PC-9 (cell line): ENCODE measurements at places on chromosomes 1 and 21.
A peak's percentile ranks its signal among the peaks of the same experiment; 100 is the strongest.

DNA sequence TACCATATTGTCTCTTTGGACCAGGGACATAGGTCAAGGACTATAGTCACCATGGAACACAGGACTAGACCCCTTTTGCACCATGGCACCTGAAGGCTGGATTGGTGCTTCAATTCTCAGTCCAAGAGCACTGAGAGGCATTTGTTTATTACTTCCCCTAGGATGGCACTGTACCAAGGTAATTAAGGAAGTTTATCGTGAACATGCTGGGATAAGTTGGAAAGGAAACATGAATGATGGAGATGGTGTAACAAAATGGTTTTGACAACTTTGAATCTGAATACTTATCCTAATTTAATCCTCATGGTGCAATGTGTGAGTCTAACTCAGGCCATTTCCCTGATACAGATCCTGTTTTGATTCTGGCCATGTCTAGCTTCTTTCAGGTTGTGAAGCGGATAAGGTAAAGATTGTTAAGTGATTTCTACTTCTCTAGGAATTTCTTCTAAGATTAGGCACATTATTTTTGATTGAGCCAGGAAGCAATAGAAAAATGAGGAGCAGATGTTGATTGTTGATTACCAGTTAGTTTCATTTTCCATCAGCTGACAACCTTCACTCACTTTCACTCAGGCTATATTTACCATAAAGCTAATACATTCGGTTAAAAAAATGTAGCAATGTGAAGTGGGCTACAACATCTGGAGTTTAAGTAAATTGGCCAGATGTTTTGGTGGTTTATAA, 37.3 kb upstream of the SIPA1L2 start:
- no peak for DNase-seq

DNA sequence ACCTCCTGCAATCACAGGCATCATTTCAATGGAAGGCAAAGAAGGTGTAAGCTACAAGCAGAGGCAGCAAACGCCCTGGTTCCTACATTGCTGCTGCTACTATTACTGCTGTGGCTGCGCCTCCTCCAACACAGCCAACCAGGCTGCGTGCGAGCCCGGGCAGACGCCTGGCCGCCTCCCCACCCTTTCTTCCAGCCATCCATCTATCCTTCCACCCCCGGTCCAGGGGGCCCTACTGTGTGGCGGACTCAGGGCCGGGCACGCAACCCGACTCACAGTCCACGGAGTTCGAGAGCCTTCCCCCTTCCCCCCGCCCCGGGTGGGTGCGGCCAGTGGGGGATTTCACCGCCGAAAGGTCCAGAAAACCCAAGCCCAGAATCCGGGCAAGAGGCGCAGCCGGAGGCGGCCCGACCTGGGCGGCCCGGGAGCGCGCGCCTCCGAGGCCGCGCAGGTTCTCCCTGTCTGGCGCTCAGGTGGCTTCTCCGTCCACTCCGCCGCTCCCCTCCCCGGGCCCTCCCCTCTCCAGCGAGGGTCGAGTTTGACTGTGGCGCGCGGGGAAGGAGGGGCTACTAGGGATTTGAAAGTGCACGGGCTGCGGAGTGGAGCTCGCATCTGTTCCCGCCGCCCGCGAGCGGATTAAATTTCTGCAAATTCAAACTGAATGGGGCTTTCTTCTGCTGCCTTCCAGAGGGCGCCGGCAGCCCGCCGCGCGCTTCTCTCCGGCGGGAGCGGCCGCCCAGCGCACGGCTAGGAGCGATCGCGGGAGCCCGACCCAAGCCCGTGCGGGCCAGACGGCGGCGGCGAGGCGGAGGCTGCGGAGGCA, at the start of gene HUNK:
Gene HUNK (plus strand): TSS at position 569 of the 823 bp plus-strand sequence. CDS start 655 bp downstream, outside the sequence.
- no peak for DNase-seq

DNA sequence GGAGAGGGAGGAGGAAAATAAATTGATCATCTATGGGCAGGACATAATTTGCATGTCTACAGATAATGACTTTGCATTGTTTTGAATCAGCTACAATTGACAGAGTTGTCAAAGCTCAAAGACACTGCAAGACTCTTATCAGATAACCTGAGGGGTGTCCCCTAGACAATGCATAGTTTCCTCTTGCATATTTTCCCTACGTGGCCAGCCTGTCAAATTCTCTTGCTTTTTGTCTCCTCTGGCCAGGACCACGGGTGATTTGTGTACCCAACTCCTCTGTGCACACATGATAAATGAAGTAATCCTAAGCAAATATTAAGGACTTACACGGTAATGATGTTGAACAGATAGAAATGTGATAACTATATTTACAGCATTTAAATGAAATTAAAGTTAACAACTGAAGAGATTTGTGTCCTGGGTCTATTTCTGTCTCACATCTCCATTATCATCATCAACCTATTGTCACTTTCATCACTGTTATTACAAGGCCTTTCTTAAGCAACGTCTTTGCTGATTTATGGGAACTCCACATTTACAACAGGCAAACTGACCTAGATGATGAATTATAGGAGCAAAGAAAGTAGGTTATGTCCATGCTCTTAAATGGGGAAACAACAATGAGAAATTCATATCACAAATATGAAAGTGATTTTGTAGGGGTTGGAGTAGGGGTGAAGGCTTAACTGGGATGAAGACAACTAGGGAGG, 18.8 kb downstream of the BATF3 start:
- DNase-seq = no peak

DNA sequence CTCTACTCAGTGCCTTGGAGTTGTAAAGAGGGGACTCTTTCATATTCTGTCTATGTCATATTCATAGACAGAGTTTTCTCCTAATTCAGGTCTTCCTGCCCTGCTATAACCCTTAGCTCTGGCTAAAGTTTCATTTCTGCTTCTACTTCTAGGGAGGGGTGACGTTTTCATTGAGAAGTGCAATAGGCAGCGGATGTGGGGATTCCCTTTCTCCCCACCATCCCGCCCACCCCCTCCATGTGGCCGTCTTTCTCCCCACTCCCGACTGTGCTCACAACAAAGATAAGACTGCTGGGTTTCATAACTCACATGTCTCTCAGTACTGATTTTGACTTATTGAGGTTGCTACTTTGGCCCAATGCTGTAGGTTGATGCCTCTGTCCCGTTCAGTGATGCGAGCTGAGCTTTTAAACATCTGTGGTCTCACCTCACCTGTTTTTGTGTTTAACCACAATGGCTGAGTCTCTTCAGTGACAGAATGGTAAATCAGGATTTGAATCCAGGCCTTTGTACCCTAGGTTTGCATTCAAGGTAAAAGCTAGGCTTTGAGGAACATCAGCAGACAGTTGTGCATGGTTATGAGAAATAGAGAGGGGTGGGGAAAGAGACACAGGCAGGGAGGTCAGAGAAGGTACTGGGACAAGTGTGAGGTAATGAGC, 7.8 kb upstream of the KIF14 start:
- no peak for DNase-seq

GRCh38 chr1:40034869-40035268, 5.7 kb upstream of the CAP1 start:
- DNase-seq = no peak

DNA sequence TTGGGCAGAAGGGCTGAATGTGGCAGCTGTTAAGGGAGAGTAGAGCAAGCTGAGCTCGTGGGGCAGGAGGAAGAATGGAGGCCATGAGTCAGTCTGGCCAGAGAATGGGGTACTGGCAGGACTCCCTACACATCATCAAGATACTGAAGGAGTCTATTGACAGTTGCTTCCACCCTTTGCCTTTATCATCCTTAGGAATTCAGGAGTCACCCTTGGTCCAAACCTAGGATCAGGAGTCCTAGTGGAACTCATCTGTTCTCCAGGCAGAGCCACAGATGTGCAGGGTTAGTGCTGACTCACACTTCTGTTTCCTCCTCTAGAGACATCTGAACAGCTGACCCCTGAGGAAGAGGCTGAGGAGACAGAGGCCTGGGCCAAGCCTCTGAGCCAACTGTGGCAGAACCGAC, 18.7 kb upstream of the ST3GAL3 start:
- no peak for DNase-seq

DNA sequence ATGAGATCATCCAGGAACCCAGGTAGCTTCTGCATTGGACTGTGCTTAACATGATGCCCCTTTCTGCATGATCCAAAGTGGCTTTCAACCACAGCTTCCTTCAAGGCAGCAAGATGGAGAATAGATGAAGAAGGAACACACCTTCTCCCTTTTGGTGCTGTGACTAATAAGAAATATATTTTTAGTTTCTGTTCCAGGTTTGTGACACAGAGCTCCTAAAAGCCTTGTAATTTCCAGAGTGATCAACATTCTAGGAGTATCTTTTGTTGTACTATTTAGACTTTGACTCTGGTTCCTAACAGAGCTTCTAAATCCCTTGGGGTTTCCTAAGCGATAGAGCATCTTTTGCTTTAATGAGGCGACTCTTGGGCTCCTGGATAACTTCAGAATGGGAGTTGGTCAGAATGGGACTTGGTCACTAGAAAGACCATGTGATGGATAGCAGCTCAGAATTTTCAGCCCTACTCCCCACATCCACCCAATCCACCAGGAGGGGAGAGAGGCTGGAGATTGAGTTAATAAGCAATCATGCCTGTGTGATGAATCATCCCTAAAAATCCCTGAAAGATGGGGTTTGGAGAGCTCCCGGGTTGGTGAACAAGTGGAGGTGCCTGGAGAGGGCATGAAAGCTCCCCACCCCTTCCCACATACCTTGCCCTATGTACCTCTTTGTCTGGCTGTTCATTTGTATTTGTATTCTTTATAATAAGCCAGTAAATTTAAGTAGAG, 134.8 kb downstream of the FGGY start:
- DNase-seq = peak; percentile 21

DNA sequence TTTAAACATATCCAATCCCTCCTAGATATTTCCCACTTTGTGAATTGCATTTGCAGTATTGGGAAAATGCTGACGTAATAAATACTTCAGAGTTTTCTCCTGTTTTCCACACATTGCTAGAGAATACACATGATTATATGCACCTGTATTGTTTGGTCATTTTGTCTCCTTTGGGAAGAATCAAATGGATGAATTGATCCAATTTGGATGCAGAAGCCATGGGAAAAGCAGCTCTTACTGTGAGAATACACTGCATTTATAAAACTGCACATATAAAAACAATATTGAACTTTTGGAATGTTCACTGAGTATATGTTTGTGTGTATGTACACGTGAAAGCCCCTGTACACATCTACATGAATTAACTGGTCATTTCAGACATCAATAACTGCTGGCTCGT, 306.6 kb upstream of the LYPLAL1 start:
- no peak for DNase-seq

GRCh38 chr1:119046785-119047438, 58.8 kb upstream of the TBX15 start:
- DNase-seq = peak; percentile 12

DNA sequence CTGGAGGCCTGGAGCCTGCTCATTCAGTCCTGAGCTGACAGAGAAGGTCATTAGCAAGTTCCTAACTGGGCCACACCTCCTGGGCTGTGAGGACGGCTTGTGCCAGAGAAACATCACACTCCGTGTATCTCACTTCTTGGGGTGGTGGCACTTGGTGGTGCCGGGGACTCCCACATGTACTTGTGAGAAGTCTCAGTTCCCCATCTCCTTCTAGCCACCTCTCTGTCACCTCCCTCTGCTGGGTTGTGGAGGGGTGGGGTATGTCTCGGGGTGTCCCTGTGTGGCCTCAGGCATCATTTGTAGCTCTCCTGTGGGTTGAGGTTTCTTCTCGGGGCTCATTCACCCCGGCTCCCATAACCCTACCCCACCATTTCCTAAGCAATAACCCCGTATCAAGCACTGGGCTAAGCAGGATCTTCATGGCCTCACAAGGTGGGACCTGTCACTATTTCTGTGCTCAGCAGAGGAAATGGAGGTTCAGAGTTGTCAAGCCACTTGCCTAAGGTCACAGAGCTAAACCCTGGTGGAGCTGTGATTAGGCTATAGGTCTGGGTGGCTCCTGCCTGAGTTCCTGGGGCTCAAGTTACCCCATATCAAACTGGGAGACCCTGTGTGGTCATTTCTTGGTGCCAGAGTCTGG, 62.5 kb downstream of the UBIAD1 start:
- no peak for DNase-seq

- DNase-seq = no peak
Observed at GRCh38 chr1:214943054-214943453, 139.5 kb upstream of the KCNK2 start.

DNA sequence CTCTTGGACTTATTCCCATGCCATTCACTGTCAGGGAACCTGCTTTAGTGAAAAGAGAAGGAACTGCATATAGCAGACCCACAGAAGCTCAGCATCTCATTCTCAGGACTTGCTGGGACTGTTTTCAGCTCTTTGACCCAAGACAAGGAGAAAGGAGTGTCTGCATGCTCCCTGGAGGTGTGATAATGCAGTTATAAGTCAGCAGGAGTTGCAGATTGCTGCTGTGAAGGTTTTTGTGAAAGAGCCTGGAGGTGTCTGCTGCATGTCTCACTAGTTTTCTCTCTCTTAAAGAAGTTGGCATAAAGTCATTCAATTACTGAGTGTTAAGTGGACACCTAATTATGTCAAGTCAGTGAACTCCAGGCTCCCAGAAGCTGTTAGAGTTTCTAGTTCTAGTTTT, 343.4 kb downstream of the BRINP2 start:
- no peak for DNase-seq

- DNase-seq = no peak
Observed at GRCh38 chr1:99789715-99790114, 23.3 kb upstream of the FRRS1 start.

GRCh38 chr1:226738995-226739695, at the start of gene ITPKB:
ITPKB (minus strand) TSS chr1:226739282; CDS start chr1:226737458, 1,824 bp downstream.
- DNase-seq = peak; percentile 57

GRCh38 chr1:232937741-232938375, 12.6 kb upstream of the NTPCR start:
- DNase-seq = no peak

- DNase-seq = peak; percentile 43
Observed at GRCh38 chr1:64686828-64687724, 57.8 kb upstream of the RAVER2 start.

GRCh38 chr1:22018583-22019559, 17.4 kb downstream of the CELA3A start:
- peak; percentile 75 for DNase-seq

- no peak for DNase-seq
Observed at GRCh38 chr1:14667651-14667984, 69.1 kb downstream of the KAZN start.

DNA sequence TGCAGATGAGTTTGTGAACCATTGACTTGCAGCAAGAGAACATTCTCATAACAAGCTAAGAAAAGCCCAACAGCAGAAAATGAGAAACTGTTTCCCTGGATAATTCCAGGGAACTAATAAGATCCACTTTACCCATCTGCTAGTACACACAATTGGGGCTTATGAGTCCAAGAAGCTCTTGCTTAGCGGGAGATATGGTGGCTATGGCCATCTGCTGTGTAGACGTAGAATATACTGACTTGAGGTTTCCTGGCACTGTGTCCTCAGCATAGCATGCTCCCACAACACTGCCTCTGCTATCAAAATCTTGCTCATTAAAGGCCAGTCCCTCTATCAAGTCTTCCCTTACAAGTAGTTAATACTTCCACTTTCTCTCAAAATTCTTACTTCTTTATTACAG, 6.8 kb upstream of the RXRG start:
- DNase-seq = no peak

DNA sequence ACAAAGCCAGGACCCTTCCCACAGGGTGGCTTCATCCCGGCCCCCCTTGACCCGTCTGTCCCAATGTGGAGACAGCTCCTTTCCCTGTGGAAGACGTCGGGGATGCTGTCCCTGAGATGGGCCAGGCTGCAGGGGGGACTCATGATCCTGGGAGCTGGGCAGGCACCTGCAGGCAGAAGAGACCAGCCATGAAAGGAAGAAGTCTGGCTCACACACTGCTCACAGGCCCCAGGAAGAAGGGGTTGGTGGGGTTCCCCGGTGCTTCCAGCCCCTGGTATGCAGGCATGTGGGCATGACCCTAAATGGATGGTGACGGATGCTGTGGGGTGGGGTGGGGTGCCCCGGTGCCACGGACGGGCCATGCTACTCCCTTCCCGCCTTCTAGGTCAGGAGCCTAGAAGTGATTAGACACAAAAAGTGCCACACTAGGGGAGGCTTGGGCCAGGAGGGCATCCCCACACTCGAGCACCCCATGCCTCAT, 8.3 kb downstream of the ACTRT2 start:
- DNase-seq = no peak
